ENCODE measurements at places on chromosomes 12 and 14.

- DNase-seq: peak; percentile 20
Observed at GRCh38 chr14:81990312-81990761, 456.7 kb upstream of the SEL1L start.

DNA sequence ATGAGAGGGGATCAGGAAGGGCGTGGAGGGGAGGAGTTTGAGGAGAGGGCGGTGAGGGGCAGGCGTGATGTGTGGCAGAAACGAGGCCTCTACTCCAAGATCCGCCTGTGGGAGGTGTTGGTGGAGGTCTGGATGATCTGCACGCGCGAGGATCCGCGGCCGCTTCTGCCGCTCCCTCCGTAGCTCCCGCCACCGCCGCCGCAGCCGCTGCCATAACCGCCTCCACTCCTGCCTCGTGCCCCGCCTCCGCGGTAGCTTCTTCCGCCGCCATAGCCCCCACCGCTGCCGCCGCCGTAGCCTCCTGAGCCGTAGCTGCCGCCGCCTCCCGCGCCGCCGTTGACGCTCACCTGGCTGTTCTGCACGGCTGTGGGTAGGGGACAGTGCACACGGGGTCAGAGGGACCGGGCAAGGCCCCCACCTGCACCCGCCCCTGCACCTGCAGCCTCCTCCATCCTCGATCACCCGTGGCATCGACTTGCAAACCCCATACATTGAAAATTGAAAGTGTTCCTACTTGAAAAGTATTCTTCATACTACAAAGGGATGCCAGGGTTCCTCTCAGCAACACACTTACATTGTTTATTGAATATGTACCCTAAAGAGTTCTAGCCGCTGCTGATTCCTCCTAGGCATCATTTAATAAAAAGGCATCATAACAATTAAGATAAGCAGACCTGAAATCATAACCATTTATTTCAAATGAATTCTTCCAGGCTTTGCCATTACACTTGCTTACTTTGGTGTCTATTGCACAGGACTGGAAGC lies 11.1 kb upstream of the KRT1 start:
- DNase-seq: peak; percentile 37

DNA sequence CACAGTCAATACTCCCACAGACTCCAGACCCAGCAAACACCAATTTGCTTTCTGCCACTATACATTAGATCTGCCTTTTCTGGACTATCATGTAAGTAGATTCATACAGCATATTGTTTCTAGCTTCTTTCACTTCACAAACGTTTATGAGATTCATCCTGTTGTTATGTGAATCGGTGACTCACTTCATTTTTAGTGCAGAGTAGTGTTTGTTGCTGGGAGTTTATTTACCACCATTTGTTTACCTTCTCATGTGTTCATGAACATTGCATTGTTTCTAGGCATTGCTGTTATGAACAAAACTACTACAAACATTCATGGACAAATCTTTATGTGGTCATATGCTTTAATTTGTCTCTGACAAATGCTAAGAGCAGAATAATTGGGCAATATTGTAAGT lies 807.8 kb upstream of the TMEM132C start:
- DNase-seq: no peak

GRCh38 chr12:53809005-53809404 lies 57.2 kb upstream of the CISTR start:
- no peak for DNase-seq

GRCh38 chr12:112236386-112236785 lies 111.0 kb downstream of the TRAFD1 start:
- DNase-seq: no peak

- no peak for DNase-seq
Observed at GRCh38 chr12:59383079-59383822, 212.6 kb upstream of the SLC16A7 start.

GRCh38 chr12:48824112-48824511 lies 5.8 kb downstream of the CACNB3 start:
- DNase-seq: no peak

- peak; percentile 37 for DNase-seq
Observed at GRCh38 chr14:67722293-67722692, 20.6 kb downstream of the RDH12 start.

GRCh38 chr12:31324116-31324844 lies 1.7 kb downstream of the SINHCAF start:
- peak; percentile 69 for DNase-seq

GRCh38 chr12:104698871-104699270 lies 242.1 kb downstream of the CHST11 start:
- DNase-seq: no peak

- peak; percentile 5 for DNase-seq
Observed at GRCh38 chr14:76828339-76829012, 2.3 kb downstream of the LRRC74A start.

DNA sequence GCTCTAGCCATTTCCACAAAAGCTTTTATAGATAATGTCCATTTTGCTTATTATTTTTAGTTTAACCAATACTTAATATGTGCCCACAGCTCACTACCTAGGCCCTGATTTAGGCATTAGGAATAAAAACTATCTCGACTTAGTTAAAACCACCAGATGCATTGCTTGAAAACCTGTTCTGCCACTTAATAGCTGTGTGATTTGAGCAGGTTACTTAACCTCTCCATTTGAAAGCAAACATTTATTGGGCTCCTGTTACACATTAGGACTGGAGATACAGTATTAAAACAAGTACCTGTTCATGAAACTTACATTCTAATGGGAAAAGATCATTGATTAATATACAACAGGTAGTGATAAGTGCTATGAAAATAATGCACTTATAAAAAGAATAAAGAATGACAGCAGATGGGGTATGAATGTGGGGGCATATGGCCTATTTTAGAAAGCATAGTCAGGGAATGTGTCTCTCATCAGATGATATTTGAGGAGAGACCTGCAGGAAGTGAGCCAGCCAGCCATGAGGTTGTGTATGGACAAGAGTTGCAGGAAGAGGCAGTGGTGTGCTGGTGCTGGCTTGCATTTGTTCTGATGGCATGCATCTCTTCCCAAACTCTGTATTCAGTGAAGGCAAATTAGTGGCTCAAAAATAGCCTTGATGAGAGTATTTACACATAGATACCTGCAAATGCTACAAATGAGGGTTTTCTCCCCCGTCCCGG lies 34.3 kb downstream of the NOPCHAP1 start:
- peak; percentile 37 for DNase-seq

GRCh38 chr14:73452341-73453186 lies 5.8 kb downstream of the NUMB start:
- no peak for DNase-seq

GRCh38 chr14:77181603-77182437 lies at the start of gene TMEM63C:
TMEM63C (plus strand) TSS chr14:77181798; CDS start chr14:77218814, 37,016 bp downstream.
- peak; percentile 93 for DNase-seq

DNA sequence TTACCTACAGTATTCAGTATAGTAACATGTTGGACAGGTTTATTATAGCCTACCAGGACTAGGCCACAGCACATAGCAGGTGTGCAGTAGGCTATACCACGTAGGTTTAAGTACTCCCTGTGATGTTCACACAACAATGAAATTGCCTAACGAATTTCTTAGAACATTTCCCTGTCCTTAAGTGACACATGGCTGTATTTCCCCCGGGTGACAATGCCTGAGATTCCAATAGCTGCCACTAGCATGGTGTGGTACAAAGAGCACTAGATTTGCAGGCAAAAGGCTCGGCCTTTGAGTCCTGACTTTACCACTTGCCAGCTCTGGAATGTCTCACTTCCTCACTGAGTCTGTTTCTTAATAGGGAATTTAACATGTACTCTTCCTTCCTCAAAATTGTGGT lies 19.7 kb downstream of the PTPN21 start:
- no peak for DNase-seq

DNA sequence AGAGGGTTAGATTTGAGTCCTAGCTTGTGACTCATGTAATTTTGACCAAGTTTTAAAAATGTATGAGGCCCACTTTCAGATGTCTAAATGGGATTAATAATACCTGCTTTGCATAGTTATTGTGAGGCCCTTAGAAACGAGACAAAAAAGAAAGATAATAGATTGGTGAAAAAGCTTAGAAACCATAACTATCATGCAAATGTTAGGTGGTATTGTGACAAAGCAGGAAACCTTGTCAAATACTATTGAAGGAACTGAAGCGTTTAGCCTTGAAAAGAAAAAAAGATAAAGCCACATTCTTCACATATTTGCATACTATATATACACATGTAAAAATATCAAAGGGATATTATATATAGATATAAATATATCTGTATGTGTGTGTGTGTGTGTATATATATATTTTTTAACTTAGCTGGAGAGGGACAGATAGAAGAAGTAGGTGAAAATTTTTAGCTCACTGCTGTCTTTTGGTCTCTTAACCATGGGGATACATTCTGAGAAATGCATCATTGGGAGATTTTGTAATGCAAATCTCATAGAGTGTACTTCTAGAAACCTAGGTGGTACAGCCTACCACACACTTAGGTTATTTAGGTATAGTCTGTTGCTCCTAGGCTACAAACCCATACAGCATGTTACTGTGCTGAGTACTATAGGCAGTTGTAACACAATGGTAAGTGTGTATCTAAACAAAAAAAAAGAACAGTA lies 270.3 kb downstream of the CCDC91 start:
- DNase-seq: no peak

GRCh38 chr12:67546746-67547145 lies 101.8 kb upstream of the DYRK2 start:
- DNase-seq: no peak

GRCh38 chr12:66115071-66115600 lies 15.4 kb downstream of the LLPH start:
- no peak for DNase-seq

GRCh38 chr12:75936515-75937440 lies 94.8 kb downstream of the PHLDA1 start:
- no peak for DNase-seq

- no peak for DNase-seq
Observed at GRCh38 chr12:131063960-131064359, 110.3 kb downstream of the ADGRD1 start.

GRCh38 chr12:79262938-79263337 lies 398.4 kb downstream of the SYT1 start:
- DNase-seq: no peak

DNA sequence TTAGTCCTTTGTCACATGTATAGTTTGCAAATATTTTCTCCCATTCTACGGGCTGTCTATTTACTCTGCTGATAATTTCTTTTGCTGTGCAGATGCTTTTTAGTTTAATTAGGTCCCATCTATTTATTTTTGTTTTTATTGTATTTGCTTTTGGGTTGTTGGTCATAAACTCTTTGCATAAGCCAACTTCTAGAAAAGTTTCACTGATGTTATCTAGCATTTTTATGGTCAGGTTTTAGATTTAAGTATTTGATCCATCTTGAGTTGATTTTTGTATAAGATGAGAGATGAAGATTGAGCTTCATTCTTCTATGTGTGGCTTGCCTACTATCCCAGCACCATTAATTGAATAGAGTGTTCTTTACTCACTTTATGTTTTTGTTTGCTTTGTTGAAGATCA lies 1008.4 kb upstream of the ATXN7L3B start:
- DNase-seq: no peak

DNA sequence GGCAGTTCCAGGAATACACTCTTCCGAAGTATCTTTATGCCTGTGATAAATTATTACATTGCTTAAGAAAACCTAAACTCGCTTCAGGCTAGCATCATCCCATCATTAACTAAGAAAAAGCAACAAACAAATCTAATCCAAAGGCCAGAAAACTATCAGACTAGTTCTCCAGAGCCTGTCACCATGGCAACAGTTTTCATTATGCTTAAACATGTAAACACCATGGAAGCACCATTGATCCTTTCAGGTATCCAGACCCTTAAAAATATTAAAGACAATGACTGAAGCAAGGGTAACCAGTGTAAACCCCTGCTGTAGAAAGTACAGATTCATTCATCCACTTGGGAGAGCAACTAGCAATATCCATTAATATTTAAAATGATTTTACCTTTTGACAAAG lies 9.8 kb downstream of the DAD1 start:
- DNase-seq: no peak

Measured in NCI-H1092 treated with DMSO at 0.1 percent for 48 hours (cell line).